Cortex of kidney (tissue), 1 donor: ENCODE measurements at places on chromosomes 7 and 10.

DNA sequence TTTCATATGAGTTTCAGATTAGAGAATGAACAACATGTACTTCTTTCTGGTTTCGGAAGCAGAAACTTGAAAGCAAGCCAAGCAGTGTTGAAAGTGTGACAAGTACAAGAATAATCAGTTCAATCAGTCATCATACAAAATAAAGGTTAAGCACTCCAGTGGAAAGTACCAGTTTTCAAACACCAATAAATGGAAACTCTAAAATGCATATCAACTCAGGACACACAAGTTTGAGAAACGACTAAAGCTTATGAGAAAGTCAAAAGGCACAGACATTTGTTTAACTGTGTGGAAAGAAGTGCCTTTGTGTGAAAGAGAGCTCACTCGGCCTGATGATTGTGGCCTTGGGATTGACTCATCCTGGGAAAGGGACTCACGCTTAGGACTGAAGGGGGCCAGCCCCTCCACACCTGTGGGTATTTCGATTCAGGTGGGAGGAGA is 60.6 kb upstream of the AKR1C1 start:
- DNase-seq, result no peak

GRCh38 chr7:159007364-159007995 is 137.2 kb downstream of the VIPR2 start:
- no peak for DNase-seq

DNA sequence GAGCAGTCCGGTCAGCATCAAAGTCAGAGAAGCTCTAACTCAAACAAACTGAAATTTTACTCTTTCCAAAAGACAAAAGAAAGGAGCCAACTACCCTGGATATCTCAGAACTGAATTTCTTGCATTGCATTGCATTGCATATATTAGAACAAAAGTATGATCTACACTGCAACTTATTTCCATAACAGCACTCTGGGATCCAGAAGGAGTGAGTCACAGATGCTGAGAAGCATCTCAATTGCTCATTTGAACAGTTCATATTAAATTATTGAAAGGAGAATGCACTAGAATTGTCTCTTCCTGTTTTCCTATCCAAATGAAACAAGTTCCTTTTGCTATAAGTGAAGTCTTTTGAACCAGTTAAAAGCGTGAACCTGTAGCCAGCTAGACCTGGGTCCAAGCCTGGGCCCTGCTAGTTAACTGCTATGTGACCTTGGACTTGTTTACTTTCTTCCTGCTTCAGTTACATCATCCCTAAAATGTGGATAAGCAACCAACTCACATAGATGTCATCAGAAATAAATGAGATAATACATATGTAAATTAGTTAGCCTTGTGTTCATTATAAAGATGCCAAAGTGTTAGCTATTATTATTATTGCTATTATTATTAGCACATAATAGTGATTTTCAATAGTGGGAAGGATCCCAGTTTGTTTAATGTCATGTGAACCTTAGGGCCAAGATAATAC is 184.1 kb downstream of the CREB5 start:
- no peak for DNase-seq

- no peak for DNase-seq
Observed at GRCh38 chr7:39531818-39532217, 34.4 kb upstream of the YAE1 start.

DNA sequence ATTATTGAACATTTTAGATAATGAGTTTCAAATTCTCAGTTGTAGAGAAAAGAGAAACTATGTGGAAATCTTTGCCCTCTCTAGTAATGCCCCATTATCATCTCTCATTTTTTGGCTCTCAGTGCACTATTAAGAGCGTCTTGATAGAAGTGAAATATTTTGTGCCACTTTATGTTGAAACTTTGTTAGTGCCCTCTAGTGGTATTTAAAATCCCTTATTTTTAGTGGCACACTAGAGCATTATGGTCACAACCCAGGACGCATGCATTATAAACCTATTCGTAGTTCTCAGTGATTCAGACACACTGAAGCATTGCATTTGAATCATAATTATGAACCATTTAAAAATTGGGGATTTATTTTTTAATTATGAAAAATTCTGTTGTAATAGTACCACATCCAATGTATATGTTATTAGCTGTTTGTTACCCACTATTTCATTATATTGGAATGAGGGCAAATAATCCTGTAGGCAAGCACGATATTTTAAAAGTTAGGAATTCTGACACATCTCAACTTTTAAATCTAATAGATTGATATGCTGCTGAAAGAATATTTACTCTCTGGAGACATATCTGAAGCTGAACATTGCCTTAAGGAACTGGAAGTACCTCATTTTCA is 21.9 kb downstream of the PDCD4 start:
- DNase-seq, result no peak

DNA sequence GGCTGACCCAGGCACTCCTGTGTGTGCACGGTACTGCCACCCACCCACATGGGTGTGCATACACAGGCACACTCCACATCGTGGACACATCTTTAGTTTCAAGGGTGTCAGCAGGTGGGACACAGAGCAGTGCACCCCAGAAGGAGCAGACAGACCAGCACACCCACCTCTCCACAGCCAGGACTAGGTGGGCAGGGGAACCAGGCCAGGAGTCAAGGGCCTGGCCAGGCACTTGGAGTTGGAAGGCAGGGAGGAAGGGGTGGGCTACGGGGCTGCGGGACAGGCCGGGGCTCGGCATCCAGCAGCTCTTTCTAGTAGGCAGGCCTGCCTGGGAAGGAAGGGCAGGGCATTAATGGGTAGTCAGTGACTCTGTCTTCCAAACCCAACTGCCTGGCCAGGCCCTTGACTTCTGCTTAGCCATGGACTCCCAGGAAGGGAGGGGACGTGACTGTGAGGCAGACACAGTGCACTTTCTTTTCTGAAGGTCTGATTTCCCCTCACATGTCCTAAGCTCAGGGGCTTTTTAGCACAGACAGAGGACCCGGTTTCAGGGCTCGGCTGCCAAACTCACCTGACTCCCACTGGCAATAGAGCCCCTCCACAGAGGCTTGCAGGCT is 14.6 kb downstream of the RASGEF1A start:
- DNase-seq, result no peak

GRCh38 chr7:153354071-153354470 is 594.5 kb downstream of the ACTR3B start:
- no peak for DNase-seq

DNA sequence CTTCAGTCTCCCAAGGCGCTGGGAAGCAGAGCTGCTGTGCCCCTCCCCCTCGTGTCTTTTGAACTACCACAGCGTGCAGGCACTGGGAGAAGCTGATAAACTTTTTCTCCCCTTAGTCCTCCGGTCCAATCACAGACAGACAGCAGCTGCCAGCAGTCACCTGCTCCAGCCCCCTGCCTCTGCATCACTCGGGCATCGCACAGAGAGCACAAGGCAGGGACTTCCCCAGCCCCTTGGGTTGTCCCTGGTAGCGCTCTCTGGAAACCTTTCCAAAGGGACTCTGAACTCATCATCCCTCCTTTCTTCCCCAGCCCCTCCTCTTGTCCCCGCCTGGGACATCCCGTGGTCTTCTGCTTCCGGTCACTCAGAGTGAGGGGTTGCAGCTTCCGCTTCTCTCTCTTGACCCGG is 1.4 kb upstream of the NEUROG3 start:
- DNase-seq, result no peak

DNA sequence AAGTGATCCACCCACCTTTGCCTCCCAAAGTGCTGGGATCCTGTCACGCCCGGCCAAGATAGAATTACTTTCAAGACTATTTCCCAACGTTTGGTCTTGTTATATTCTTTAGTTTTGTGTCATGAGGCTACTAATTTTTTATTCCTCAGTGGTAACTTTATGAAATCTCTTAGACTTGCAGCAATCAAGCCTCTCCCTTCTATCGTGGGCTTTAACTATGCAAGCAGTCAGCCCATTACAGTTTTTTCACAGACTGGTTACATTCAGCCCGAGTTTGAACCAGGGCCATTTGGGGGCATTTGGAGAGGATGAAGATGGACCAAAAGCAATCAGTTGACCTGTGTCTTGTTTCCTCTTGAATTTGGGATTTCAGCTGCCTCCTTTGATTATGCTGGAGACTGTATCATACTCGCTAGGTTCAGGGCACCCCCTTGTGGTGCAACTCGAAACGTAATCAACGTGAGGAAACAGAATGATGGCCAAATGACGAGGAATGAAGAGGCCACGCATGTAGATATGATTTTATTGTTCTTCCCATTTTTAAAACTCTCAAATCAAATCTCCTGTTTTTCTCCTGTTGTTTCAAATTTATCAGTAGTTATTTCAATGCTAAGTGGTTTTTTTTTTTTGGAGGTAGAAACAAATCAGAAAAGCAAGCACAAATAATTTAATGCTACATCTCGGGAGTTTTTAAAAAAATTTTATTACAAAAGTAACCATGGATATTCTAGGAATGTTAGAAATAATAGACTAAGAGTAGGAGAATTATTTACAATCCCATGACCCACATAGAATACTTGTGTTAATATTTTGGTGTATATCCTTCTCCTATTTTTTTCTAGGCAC is 151.6 kb downstream of the KIAA1217 start:
- no peak for DNase-seq

DNA sequence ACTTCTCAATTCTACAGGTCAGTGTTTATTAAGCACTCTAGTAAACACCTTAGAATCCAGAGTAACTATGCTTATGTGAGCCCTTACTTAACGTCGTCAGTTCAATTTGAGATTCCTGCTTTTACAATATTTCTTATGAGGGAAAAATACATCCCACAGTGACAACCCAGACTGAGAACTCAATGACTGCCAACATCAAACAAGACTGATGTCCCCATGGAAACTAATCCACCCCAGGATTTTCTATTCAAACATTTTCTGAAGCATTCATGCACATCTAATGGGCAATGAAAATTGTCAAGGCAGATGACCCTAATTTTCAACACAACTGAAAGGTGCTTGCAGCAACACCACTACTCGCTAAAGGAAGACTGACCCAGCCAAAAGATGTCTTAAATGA is 67.0 kb downstream of the ATE1 start:
- DNase-seq, result no peak

DNA sequence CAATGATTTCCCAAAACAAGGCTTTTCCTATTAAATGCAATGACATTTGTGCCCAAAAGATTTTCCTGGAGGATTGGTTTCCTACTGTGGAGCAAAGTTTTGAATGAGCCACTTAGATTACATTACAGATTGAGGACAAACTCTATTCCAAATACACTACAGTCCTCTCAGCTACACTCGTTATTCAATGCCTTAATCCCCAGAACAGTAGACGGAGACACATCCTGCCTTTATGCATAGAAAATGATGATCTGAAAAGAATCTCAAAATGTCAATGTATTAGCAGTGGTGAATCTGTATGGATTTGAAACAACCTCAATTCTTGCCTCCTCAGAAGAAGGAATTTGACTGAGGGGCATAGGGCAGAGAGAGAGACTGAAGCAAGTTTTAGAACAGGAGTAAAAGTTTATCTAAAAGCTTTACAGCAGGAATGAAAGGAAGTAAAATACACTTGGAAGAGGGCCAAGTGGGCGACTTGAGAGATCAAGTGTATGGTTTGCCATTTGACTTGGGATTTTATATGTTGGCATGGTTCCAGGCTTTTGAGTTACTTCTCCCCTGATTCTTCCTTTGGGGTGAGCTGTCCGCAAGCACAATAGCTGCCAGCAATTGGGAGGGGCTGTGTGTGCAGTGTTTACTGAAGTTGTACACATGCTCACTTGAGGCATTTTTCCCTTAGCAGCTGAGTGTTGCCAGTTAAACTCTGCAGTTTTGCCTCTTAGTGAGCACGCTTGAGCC is 891.9 kb upstream of the MBL2 start:
- no peak for DNase-seq

DNA sequence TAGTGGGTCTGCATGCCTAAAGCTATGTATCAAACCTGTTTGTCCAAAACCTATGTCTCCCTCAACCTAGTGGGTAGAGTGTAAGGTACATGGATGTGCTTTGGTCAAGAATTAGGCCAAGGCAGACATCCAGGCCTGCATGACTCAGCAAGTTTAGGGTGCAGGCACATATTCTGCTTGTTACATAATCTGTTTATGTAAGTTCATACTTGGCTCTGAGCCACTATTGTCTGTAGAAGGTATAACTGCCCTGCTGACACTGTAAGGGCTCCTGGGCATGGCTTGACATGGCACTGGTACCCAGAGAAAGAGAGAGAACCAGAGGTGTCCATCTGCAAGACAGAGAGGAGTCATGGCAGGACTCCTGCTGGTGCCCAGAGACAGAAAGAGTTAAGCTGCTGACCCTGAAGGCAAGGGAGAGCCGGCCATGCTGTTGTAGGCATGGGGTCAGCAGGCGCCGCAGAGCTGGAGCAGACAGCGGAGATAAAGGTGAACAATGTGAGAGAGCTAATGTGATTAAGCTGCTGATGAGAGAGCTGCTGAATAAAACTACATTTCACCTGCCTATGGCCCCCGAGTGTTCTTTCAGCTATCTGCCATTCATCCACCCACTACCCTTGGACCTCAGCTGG is 118.5 kb upstream of the TMEM106B start:
- DNase-seq, result no peak

GRCh38 chr7:134191876-134192275 is 64.7 kb downstream of the LRGUK start:
- DNase-seq, result no peak

DNA sequence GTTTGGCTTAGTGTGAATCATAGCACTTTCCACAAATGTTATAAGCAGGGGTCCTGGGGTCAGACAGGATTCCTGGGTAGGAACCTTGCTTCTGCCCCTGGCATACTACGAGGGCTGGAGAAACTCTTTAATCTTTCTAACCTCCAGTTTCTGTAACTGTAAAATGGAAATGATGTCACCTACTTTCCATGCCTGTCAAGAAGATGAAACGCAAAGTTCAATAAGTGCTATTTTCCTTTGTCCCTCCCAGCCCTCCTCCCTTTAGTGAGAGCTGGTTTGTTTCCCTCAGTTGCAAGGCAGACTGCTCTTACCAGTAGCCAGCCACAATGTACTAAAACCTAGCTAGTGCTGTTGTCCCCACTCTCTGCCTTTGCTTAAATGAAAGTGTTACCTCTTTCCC is 117.1 kb upstream of the HPS1 start:
- no peak for DNase-seq

- DNase-seq, result no peak
Observed at GRCh38 chr7:102463841-102464576, 654 bp downstream of the ALKBH4 start.

- DNase-seq, result no peak
Observed at GRCh38 chr7:146185844-146186243, 69.2 kb downstream of the CNTNAP2 start.

GRCh38 chr7:112788778-112789343 is 1.3 kb downstream of the TMEM168 start:
- DNase-seq, result no peak

DNA sequence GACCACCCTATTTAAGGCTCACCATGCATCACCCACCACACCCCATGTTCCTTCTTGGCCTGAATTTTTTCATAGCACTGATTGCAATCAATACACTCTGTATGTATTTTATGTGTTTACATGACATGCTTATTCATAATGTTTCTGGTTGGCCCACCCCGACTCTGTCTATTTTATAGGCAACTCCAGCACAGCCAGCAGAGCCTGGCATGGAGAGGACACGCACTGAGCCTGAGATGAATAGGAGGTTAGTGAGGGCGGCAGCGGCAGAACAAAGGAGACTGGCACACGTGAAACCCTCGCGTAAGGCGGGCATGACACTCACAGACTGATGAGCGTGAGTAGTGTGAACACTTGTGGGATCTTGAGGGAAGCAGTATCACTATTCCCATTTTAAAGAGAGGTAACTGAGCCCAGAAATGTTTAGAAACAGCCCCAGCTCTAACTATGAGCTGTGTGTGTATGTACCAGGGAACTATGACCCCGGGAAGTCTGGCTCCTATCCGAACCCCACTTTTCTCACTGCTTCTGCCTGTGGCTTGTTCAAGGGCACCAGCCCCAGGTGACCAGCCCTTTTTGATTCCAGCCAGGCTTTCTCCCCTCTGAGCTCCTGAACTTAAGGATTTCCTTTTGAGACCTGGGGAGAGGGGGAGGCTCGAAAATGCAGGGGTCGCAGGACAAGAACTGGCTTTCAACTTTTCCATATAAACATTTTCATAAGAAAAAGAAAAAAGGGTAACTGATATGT is 113.3 kb downstream of the ARHGAP22 start:
- no peak for DNase-seq
